Eye (tissue), 1 donor: ENCODE measurements at places on chromosomes 1 and 21.
A peak's percentile ranks its signal among the peaks of the same experiment; 100 is the strongest.

DNA sequence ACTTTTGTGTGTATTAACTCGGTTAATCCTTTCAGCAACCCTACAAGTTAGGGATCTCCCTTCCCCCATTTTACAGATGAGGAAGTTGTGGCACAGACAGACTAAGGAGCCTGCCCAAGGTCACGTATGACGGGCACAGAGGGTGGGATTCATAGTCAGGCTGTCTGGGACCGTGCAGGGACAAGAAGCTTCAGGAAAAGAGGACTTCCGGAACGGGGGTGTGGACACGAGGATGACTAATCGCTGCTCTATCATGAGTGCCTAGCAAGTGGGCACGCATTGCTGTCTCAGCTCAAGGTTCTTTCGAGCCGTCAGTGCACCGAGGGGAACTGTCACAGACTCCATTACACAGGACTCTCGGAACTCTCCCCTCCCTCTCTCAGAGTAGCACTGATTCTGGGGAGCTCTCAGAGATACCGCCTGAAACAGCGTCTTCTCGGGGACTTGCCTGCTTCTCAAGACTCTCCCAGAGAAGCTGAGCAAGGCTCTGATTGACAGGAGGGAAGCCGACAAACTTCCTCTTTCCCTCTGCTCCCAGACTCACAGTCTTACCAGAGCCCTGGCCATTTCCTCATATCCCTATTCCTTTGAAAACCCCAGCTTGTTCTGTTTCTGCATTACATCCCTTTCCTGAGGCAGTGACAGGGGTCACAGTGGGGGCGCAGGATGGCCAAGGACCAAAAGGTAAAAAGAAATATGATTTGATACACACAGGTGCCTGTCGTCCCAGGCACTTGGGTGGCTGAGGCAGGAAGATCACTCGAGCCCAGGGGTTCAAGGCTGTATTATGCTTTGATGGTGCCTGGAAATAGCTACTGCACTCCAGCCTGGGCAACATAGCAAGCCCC, 14.4 kb downstream of the FHAD1 start:
- DNase-seq: no peak

DNA sequence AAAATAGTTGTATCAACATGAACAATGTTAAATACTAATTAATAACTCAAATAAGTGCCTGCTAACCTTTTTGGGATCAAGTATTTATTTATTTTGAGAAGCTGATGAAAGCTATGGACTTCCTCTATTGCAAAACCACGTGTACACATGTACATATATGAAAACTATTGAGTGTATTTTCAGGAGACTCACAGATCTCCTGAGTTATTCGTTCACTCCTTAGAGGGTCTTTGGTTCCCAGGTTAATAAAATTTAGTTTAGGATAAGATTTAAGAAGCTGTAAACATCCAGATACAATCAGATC, 130.5 kb downstream of the DISC1 start:
- DNase-seq: no peak

DNA sequence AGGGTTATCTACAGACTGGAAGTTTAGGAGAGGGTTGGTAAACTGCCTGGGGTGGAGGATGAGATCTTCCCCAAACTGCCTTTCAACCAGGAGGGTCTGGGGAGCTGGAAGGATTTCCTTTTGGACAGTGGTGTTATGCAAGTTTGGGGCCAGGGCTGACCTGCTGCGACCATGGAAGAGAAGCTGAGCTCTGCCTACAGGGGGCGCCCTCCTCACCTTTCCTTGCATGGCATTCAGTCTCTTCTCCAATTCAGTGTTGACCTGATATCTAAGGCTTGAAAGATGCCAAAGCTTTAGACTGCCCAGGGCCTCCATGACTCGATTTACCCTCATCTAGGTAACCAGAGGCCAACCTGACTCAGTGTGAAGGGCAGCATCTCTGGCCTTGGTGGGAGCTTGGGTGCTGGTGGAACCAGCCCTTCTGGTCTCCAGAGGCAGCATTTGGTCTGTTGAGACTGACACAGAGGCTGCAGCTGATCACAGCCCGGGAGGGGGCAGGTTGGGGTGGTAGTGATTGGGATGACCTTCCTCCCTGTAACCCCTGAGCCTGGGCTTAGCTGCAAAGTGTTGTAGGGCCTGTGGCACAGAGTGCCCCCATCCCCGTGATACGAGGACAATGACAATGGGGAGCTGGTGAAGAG, 170.0 kb downstream of the GRIK3 start:
- DNase-seq: no peak

GRCh38 chr1:203366476-203366875, 15.6 kb upstream of the FMOD start:
- no peak for DNase-seq

DNA sequence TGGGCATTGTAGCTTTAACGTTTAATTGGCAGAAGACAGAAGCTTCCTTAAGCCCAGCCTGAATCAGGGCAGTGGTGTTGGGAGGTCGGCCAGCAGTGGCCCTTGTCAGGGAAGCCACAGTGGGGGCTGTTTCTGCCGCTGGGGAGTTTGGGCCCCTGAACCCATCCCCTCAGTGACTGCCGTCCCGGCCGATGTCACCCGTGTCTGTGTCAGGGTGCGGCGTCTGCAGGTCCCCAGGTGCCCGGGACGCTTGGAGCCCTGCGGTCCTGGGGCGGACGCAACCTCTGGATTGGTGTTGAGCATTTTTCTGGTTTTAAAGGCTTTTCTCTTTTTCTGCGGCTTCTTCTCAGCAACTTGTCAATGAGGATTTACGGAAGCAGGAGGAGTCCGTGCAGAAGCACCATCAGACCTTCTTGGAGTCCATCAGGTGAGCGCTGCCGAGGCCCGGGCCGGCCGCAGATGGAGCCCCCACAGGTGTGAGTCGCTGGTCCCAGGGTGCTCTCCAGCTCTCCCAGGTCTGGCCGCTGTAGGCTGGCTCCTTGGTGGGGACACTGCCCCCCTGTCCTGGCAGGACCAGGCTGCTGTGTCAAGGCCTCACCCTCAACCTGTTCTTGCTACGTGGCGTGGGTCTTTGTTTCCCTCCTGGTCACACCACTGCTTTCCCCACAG, 2.3 kb downstream of the ATAD3C start:
- DNase-seq: no peak

DNA sequence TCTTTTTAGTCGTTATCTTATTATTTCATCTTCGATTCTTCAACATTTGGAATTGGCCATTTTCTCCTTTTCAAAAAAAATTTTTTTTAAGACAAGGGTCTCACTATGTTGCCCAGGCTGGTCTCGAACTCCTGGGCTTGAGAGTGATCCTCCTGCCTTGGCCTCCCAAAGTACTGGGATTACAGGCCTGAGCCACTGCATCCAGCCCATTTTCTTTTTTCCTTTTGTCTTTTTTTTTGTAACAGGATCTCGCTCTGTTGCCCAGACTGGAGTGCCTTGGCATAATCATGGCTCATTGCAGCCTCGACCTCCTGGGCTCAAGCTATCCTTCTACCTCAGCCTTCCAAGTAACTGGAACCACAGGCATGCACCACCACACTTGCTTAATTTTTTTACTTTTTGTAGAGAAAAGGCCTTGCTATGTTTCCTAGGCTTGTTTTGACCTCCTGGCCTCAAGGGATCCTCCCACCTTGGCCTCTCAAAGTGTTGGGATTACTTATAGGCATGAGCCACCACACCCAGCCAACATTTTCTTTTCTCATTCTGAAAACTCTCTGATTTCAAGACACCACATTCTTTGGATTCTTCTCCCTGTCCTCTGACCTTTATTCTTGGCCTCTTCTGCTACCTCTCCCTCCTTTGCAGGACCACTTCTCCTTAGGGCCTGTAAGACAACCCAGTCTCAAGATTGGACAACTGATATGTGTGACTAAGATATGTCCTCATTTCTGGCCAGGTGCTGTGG, 6.0 kb upstream of the MAP1LC3C start:
- DNase-seq: no peak

DNA sequence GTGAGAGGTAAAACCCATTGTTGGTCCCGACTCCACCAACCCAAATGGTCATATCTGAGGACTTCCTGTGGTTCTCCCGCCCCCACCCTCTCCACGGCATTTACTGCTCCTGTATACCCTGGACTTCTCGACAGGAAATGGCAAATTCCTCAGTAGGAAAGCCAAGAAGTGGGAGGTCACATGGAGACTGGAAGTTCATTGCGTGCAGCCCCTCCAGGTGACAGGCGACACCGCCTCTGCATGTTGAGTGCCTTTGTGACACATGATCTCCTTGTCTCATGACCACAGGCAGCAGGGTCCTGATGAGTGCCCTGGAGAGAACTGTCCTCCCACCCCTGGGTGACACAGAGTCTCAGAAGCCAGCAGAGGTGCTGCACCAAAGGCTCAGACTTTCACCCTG, 24.2 kb downstream of the ERG start:
- DNase-seq: no peak

DNA sequence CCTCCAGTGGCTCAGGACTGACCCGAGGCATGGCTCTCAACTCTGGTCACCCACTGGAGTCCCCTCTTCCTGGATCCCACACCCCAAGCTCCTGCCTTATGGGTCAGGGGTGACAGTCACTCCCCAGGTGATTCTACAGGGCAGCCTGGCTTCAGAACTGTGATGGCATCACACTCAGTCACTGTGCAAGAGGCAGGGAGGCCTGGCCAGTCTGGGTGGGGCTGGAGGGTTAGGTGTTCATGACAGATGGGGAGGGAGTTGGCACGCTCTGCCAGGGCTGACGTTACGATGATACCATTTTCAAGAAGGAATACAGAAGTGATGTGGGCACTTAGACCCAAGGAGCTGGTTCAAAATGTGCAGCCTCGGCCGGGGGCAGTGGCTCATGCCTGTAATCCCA, 25.2 kb upstream of the ABCG1 start:
- DNase-seq: no peak

GRCh38 chr21:39952265-39952664, 85.0 kb downstream of the PCP4 start:
- DNase-seq: no peak

DNA sequence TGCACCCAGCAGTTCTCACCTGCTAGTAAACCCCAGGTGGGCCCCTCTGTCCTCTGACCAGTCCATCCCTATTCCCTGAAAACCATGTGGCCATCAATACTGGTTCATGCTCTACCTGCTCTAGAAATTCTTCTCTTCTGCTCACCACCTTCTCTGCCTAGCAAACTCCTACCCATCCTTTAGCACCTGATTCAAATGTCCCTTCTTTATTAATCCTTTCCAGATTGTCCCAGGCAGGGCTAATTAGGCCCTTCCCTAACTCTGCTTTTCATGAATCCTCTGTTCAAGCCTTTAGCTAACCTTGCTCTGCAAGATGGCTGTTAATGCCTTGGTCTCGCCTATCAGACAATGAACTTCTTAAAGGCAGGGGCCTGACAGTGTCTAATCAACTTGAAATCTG, 62.1 kb upstream of the TRABD2B start:
- DNase-seq: no peak

- no peak for DNase-seq
These were observed 58.0 kb downstream of the LEPR start for GRCh38 chr1:65478379-65479026.

GRCh38 chr1:200379940-200380588, 29.8 kb downstream of the ZNF281 start:
- DNase-seq: no peak

DNA sequence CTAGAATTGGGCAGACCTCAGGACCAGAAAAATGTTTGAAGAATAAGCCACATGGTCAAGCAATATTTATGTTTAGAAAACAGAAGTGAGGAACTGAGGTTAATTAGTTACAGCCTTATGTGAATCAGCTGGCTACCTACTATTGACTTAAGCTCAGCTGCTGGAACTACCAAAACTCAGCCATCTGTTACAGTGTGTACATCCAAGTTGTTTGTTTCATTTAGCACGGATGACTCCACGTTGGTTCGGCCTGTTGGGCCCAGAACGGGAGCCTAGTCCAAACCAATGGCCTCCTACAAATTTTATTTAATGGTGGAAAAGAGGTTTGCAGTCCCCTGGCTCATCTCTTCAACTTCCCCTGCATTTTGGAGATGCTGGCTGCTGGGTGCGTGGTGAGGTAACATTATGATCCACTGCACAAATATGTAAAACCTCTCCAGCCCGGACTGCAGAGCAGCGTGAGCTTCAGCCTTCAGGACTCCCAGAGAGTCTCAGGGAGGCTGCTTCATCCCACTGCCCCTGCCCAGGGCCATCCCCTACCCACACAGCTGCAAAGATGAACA, 143.4 kb downstream of the ZZZ3 start:
- DNase-seq: peak; percentile 9

DNA sequence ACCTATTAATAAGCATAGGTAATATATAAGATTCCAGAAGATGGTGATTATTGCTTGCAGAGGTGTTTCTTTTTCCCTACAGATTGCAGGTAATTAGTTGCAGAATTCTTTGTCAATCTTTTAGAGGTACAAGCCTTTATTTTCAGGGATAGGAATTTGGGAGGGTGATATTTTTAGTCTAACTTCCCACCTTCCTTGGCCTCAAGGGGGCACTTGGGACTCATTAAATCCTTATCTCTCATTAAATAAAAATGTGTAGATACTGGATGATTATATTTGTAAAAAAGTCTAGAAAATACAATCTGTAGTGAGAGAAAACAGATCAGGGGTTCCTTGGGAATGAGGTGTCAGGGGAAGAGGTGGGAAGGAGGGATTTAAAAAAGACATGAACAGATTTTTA, 179.2 kb downstream of the PATJ start:
- no peak for DNase-seq

DNA sequence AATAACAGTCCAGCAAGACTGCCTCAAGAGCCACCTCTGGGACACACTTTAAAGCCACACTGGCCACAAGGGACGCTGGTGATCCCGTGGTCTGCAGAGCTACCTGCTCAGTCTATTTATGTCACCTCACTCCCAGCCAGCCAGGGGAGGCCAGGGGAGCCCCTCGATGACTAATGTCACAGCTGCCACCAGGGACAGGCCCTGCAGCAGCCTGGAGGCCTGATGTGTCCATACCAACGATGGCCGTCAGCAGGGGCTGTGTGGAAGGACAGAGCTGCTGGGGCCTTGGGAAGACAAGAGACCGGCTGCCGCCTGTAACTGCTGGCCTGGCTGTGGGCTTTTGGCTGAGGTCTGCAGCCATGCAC, 71.0 kb downstream of the SIK1 start:
- no peak for DNase-seq

DNA sequence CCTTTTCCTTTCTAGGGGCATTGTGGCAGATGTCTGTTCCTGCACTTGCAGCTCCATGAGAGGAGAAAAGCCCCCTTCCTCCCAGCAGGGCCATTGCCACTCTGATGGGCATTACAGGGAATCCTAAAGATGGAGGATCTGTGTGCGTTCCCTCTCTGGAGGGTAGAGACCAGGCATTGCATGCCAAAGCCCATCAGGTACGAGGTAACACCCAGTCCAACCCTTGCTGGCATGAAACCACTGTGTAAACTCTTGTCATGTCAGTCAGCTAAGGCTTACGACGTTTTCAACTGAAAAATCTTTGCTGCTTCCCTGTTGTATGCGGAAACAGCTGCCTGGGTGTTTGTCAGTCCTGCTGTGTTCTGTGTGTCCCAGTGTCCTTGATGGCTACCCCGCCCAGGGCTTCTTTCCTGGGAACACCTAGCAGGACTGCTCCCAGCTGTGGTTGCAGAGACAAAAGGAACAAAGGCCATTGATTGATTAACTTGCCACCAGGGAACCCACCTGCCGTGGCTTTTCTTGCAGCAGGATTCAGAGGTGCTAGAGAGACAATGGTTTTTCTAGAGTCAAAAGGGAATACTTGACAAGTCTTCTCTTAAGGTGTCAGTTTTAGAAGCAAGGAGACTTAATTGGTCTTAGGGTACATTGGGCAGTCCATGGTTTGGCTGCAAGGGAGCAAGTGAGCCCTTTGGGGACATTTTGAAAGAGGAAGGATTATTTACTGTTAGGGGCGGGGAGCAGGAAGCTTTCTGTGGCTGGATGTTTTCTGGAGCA, 24.6 kb downstream of the B3GALT5 start:
- DNase-seq: peak; percentile 26

- peak; percentile 84 for DNase-seq
These were observed 32.4 kb upstream of the BSDC1 start for GRCh38 chr1:32426489-32427255.

GRCh38 chr1:245687636-245688535, 533.1 kb downstream of the KIF26B start:
- DNase-seq: peak; percentile 61
